ENCODE measurements at places on chromosomes 1 and 21.
A peak's percentile ranks its signal among the peaks of the same experiment; 100 is the strongest.

DNA sequence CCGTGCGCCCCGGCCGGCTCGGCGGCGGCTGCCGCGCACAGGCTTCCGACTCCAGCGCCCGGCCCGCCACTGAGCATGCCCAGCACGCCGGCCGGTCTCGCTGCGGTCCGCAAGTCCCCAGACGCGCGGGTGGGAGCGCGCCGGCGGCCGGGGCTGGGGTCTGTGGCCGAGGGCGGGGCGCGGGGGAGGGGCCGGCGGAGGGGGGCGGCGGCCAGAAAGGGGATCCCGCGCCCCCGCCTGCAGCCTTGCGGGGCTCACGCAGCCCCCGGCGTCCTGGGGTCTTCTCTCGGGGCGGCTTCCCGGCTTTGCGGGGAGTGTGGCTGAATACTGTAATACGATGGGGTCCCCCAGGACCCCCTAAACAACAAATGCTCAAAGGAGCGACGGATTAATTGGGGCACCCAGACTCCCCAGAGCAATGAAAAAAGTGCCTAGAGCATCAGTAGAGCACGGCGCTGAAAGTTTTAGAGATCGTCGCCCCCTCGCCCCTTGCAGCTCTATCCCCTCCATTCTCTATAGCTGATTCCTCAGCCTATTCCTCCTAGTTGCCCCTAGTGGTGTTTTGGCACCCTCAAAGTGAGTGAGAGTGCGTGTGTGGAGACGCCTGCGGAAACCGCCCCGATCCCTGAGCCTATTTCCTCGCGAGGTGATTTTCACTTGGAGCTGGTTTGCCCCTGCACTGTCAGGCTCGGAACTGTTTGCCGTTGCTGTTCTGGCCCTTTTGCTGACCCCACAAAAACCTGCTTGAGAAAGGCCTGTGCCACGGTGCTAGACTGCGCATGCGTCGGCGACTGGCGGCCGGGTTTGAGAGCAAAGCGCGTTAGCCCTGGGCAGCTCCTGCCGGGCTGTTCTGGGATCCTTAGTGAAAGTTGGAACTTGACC, at the start of gene VAV3:
VAV3 (minus strand) TSS at position 71 of the 882 bp plus-strand sequence. CDS start 311 bp downstream, outside the sequence.
- DNase-seq = peak; percentile 81

DNA sequence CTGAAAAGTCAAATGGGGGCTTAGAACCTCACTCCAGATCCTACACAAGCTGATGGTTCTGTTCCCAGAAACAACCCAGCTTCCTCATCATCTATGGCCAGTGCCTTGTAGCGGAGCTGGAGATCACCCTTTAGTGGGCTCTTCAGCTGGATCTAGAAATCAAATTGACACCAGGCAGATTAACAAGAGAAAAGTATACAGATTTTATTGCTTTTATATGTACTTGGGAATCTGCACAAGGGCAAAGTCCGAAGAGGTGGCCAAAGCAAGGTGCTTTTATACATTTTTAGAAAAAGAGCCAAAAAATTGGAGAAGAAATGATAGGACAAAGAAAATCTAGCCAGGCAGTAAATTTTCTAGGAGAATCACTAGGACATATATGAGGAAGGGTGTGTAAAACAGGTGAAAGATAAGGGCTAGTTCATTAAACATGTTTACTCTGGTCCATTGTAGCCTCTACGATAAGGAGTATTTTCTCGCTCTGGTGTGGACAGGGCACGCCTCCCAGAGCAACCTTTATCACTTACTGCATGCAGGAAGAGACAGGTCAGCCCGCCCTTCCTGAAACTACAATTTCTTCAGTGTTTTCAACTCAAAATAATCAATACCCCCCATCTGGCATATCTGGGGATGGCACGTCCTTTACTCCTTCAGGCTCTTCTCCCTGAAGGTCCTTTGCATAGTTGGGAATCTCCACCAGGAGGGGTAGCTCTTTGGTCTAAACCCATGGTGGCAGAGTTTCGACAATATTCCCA, 14.0 kb upstream of the LGALS8 start:
- DNase-seq = no peak

DNA sequence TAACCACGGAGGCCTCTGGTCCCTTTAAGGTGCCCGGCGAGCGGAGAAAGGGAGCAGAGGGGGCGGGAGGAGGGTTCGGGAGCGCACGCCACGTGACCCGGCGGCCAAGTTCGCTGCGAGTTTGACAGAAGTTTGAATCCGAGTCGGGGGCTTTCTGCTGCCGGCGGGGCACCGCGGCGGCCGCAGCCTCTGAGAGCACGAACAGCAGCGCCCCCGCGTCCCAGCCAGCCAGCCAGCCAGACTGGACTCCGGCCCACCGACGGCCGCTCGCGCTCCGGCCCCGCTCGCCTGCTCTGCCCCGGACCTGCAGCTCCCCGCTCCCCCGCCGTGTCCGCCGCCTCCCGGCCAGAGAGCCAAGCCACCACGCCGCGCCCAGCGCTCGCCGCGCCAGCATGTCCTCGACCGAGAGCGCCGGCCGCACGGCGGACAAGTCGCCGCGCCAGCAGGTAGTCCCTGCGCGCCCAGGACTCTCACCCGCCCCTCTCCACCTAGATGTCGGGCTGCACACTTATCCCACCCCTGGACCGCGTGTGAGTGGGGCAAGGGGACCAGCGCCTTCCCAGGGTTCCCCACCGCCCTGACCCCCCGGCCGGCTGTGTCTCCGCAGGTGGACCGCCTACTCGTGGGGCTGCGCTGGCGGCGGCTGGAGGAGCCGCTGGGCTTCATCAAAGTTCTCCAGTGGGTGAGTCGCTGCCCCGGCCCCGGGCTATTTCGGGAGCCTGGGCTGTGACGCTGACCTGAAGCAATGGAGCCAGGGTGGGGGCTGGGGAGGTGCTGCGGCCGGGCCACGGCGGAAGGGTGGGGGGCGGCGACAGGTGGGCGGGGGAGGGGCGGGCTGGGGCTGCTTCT, at the start of gene SYPL2:
SYPL2 (plus strand) TSS at position 95 of the 849 bp plus-strand sequence; CDS start at position 393, 298 bp downstream.
- no peak for DNase-seq

- no peak for DNase-seq
Observed at GRCh38 chr1:8059161-8059622, 33.1 kb upstream of the ERRFI1 start.

- DNase-seq = no peak
Observed at GRCh38 chr1:228697207-228698016, 37.9 kb upstream of the RHOU start.

GRCh38 chr1:6062670-6063069, 17.0 kb downstream of the KCNAB2 start:
- no peak for DNase-seq

DNA sequence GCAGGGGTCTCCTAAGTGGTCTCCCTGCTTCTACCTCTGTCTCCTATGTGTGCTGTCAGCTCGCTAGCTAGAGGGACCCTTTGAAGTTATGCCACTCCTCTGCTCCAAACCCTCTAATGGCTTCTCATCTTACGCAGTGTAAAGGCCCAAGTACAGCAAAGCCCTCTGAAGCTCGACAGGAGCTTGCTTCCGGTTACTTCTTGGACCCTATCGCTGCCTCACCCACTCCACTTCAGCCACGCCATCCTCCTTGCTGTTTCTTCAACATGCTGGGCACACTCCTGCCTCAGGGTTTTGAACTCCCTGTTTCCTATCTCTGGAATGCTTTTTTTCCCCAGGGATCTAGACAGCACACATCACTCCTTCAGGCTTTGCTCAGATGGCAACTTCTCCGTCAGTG, 102.3 kb upstream of the F3 start:
- DNase-seq = no peak

DNA sequence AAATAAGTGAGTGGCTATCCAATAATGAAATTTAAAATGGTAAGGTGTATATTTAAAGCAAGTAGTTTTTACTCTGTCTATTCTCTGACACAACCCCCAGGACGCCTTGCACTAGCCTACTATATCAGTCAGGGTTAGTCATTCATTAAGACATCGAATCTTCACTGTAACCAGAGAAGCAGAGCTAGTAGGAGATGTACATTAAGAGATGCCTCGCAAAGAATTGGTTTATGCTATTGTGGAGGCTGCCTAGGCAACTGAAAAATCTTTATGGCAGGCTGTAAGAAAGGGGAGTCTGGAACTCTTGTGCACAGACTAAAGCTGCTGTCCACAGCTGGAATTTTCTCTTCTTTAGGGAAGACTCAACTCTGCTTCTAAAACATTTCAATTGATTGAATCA, 28.8 kb downstream of the NTNG1 start:
- DNase-seq = no peak

DNA sequence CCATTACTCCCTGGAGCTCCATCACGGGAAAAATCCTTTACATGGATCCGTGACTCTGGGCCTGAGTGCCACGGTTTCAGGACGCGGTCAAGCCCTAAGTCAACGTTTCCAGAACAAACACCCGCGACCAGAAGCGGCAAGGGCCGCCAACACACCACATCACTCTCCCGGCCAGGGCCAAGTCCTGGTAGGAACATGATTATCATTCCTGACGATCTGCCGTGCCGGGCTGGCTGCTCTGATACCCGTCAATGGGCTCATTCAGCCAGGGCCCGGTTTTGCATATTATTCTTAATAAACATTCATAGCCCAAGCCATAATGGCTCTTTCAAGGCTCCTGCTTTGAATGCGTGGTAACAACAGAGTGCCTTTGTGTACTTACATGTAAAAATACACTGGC, 44.6 kb upstream of the SIM2 start:
- DNase-seq = no peak

DNA sequence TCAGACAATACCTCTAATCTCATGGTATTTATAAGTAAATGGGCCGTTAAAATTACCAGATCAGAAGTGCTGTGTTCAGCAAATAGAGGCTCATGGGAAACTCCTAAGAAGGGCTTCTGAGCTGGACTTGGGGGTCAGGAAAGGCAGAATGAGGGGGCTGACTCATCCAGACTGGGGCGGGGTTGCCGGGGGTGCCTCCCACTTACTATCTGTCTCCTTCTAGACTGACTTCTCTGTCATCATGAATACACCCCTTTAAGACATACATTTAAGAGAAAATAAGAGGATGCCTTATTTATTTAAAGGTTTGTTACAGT, 96.0 kb upstream of the ERRFI1 start:
- no peak for DNase-seq

GRCh38 chr1:168506204-168506819, 37.5 kb downstream of the XCL2 start:
- DNase-seq = no peak

DNA sequence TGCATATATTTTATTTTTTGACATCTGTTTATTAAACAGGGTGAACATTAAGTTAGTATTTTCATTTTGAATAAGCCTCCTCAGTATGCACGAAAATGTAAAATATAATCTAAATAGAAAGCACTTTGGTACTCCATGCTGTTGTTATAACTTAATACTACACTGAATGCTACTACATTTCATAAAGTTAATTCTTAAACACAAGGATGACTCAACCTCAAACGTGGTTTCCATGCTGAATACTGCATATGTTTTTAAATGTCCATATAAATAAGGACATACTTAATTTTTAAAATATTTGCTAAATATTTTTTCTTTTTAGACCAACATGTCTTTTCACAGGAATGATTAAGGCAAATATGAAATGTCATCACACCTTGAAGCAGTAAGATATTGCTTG, 83.9 kb downstream of the USP24 start:
- DNase-seq = no peak

DNA sequence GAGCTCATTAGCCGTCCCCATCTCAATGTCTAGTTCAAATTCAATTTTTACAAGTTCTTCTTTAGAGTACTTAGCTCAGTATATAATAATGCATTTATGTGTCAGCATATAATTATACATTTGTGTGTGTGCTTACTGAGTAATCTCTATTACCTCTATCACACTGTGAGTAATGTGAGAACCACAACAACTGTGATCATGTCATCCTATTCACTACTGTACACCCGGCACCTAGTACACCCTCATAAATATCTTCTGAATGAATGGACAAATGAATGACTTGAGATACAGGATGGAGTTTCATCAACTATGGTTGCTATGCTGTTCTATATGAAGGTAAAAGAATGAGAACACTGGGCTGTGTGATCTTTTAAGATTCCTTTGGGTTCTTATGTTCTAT, 124.0 kb downstream of the GPATCH2 start:
- no peak for DNase-seq

DNA sequence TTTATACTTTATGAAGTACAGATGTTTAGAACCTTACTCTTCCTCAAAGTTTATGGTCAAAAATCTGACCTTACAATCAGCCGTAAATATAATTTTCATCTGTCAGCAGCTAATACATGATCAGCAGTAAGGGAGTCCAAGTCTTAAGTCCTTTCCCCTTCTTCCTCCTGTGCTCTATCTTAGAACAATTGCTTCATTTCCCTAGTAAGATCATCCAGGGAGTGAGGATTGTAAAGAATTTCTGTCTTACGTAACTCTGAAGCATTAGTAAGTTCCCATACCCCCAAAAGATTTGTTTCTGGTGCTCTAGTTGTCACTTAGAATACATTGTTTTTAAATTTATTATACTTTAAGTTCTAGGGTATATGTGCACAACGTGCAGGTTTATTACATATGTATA, 2.1 kb downstream of the SETDB1 start:
- no peak for DNase-seq

GRCh38 chr1:16138772-16139221, 17.1 kb downstream of the EPHA2 start:
- DNase-seq = no peak

GRCh38 chr1:159879977-159880376, 17.5 kb upstream of the VSIG8 start:
- no peak for DNase-seq

DNA sequence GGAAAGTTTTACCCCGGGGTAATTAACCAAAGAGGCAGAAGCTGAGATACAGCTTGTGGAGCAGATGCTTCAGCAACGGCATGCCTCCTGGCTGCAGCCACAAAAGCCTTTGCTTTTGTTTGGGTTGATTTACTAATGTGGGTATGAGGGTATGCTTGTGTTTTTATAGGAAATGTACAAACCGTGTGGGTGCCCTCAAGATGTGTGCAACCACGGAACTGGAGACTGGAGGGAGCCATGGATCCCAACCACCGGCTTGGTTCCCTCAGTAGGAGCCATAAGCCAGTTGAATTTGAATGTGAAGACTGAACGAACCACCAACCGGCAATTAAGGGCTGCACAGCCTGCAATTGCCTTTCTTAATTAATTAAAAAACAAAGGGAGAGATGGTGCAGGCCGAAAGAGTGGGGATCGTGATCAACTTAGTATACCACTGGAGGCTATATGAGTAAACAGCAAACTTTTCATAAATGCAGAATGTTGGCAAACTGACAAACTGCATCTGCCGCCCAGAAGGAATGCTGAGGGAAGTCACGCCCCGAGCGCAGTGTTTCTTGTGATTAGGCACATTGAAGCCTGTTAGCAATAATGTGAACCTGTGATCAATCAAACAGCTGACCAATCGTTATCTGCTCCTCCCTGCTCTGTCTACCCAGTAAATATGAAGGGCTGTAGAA, 104.1 kb downstream of the DISP1 start:
- no peak for DNase-seq

- no peak for DNase-seq
Observed at GRCh38 chr1:33654267-33654834, 181.9 kb downstream of the ZSCAN20 start.

- DNase-seq = no peak
Observed at GRCh38 chr1:66374561-66375111, 159.3 kb upstream of the SGIP1 start.

- no peak for DNase-seq
Observed at GRCh38 chr21:32712043-32712442, 15.8 kb downstream of the SYNJ1 start.

- no peak for DNase-seq
Observed at GRCh38 chr1:233253832-233254331, 41.6 kb downstream of the PCNX2 start.
